ENCODE measurements at places on chromosomes 5 and 9. TPM values are rescaled to one million over a fixed set of nuclear protein-coding genes. Genes with fewer than 3 reads are reported as not detected.

The FGF1 gene
- total RNA-seq, result 0.99 TPM

The EDIL3 gene
- 0.52 TPM for total RNA-seq

The NR4A3 gene
- 2.4 TPM for total RNA-seq

The TMC1 gene
- total RNA-seq, result 0.28 TPM

The CRB2 gene
- total RNA-seq, result 0.61 TPM

The PCDHGA5 gene
- 0.19 TPM for total RNA-seq

GRCh38 chr5:170536525-170536924, 32.7 kb downstream of the KCNIP1 start:
- no peak for DNase-seq

DNA sequence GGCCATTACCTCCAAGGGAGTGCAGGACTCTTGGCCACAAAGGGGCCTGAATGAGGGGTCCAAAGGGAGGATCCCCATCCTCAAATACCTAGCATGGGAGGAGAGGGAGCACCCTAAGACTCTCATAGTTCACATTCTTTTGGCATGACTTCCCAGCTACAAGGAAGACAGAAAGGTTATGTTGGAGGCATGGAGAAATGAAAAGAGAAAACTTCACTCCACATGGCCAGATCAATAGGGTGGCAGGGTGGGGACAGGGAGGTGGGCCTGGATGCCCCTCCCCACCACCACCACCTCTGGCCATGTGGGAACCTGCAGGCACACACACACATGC, 97.6 kb downstream of the PAX5 start:
- no peak for DNase-seq

- DNase-seq, result no peak
Observed at GRCh38 chr5:100623719-100624118, 88.5 kb downstream of the FAM174A start.

DNA sequence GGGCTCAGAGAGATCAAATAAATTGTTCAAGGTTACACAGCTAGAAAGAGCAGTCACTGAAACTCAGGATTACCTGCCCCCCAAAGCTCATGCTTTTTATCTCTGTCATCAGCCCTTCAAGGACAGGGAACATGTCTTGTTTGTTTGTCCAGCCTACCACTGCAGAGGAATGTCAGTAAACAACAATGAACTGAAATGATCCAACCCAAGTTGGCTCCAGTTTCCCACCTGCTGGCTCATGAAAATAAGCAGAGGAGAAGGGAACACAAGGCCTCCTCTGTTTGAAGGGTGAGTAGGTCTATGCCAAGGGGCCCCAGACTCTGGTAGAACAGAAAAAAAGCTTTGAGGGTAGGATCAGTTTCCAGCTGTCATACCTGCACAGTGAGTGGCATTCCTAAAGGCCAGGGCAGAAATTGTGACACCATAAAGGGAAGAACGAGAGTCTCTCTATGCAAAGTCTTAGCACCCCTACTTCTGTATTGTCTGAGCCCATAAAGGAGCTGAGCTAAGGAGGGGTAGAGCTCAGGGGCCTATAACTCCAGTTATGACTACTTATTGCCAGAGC, 115.2 kb downstream of the TRIM36 start:
- no peak for DNase-seq

DNA sequence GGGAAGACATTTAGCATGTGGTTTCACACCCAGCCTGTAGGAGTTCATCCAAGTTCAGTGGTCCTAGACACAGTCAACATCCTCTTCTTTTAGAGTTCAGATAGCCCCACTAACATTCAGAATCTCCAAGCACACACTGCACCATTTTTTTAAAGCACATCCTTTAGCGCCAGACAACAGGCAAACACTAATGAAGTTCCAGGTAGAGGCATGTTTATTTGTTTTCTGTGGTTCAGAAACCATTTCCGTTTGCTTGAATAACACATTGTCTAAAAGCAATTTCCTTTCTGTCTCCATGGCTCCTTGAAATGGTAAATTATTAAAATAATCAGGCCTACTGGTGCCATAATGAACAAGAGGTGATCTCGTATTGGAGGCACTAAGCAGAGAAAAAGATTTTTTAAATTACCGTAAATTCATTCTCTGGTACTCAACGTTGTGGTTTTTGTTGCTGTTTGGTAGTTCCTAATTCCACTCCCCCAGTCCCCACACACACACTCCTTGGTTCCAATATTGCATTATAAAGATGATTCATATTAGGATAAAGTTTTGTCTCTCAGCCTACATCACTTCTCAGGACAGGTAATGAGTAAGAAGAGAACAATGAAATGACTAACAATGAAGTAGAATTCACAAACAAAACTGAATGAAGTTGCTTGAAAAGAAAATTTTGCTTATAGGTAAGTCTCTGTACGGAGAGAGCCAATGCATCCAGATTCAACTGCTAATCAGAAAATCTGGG, 153.1 kb downstream of the PCSK1 start:
- DNase-seq, result no peak

GRCh38 chr9:123816817-123817472, 113.0 kb downstream of the DENND1A start:
- DNase-seq, result no peak

GRCh38 chr9:105539452-105539851, 18.5 kb upstream of the FKTN start:
- no peak for DNase-seq

DNA sequence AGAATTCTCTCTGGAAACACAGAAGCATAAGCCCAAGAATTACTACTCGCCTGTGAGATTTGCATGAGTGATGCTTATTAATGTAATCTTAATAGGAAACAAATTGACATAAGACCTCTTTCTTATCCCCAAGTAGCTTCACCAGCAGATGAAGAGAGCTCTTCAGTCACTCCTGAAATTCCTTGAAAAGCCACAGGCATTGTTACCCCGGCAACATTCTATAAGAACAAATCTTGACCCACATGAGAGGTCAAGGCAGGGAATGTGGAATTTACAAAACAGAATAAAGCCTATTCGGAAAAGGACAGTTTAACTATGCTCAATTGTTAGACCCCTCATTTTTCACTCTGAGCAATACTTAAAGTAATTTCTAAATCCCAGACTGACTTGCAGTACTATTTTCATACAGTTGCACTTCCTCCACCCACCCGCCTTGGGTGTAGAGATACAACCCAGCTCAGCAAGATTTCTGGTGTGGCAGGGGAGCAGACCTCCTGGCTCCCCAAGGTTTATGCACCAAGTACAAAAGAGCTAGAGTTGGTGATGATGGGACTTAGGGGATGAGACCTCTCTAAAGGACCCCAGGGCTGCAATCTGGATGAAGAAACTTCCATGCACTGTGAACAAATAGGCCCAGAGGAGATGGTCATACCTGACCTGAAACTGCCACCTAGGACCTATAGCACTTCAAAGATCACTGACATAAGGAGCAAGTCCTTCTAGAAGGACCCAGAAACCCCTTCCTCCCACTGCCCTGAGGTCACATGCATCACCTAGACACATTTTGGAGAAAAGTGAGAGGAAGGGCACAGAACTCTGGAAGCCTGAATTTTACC, 242.1 kb downstream of the ZNF608 start:
- no peak for DNase-seq

- DNase-seq, result no peak
Observed at GRCh38 chr9:134782921-134783698, 97.5 kb upstream of the FCN2 start.

DNA sequence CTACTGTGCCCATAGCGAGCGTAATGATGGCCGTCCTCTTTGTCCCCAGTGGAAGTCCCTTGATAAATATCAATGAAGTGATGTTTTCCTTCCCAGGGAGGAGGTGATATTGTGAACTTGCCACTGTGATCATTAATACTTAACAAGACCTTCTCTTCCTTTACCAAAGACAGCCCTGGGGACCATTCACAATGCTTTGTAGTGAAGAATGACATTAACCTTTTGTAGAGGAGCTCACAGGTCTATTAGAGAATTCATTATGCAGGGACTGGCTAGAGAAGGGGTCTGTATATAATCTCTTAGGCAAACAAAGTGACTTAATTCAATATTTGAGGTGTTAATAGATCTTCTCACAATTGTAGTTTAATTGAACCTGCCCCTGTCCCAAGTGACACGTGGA, 452.9 kb upstream of the DMAC1 start:
- DNase-seq, result no peak

DNA sequence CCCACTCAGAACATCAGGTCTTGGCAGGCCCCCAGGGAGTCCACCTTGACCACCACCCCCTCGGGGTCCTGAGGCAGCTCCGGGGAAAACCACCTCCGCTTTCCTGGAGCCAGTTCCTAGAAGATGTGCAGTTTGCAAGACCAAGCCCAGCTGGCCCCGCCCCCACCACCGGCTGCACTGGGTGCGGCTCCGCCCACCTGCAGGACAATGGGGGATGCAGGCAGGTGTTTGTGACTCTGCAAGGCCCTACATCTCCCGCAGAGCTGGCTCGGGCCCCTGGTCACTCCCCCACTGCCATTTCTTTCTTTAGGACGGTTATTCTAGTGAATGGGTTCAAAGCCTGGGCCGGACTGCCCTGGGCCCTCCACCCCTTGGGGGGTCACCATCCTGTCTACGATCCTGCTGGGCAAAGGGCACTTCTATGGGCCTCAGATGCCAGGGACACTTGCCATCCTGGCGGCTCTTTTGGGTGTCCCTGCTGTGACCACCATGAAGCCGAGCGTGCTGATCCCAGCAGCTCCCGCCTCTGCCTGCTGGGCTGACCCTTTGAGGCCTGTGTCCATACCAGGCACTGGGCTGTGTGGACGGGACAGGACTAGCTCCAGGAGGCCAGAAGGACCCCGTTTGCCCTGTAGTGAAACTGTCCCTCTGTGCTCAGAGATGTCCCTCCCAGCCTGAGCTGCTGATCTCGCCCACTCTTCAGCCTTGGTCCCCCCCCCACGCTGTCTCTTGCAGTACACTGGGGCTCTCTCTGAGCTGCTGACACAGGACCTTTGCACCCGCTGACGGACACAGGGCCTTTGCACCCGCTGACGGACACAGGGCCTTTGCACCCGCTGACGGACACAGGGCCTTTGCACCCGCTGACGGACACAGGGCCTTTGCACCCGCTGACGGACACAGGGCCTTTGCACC, 5.9 kb upstream of the NACC2 start:
- no peak for DNase-seq

GRCh38 chr5:14415024-14415697, 166.4 kb upstream of the OTULINL start:
- no peak for DNase-seq

DNA sequence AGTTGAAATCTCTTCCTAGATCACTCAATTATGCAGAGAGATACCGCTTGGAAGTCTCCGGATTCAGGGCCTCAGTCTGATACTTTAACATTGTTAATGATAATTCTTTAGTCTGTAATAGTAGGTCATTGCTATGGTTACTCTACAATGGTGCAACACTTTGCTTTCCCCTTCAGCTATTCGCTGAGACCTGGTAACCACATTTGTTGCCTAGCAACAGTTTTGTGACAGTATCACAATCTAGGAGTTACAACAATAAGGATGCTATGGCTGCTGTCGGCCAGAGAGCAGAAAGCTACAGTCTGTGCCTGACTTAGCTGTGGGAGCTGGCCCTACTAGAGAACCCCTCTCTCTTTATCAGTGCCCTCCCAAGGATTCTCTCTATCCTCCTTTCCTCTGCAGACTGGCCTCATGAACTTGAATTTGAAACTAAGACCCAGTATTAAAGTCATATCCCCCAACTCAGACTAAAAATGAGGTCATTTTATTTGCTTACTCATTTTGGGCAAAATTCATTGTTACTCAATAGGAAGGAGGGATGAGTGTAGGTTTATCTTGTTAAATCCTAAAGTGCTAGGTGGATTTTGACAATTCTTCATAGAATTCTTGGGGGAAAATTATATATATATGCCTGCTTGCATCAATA, 39.3 kb downstream of the NR2F1 start:
- no peak for DNase-seq

DNA sequence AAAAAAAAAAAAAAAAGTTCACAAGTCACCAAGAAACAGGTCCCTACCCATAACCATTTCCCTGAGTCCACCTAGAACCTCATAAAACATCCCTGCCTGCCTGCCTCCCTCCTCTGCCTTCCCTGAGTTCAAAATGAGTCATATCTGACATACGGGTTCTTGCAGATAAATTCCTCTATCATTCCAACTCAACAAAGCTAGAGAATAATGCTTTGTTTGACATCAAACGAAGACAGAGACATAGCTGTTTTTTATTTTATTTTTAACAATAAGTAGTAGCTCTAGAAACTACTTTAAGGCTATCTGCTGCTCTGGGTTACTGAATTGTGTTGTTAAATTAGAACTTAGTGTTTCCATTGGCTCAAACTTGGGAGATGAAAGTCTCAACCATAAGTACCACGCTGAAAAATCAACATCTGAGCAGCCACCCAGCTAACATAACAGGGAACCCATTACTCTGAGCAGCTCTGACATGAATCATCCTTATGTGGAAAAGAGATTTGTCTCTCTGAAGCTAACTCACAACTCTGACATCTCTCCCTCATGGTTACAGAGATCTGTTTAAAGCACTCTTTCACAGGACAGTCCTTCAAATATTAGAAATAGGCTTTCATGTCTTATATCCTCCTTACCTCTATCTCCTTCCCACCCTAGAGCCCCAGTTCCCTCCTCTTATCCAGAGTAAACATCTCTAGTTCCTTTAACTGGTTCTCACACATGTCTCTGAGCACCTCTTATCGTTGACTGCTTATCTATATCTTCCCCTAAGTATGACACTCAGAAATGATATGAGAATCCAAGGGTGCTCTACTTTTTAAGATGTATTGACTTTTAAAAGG, 12.1 kb downstream of the TMEM245 start:
- DNase-seq, result no peak

DNA sequence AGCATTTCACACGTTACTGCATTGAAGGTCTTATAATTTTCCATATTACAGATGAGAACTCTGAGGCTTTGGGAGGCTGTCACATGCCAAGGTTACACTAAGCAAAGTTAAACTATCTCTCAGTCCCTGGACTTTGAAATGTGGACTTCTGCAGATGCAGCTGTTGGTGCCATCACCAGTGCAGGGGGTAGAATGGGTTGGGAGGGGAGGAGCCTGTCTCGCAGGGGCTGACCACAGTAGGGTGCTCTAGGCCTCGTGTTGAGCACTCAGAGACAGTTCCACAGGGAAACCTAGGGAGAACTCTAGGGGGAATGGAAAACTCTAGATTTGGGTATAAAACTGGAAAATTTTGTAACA, 220.9 kb downstream of the MAPKAP1 start:
- no peak for DNase-seq

DNA sequence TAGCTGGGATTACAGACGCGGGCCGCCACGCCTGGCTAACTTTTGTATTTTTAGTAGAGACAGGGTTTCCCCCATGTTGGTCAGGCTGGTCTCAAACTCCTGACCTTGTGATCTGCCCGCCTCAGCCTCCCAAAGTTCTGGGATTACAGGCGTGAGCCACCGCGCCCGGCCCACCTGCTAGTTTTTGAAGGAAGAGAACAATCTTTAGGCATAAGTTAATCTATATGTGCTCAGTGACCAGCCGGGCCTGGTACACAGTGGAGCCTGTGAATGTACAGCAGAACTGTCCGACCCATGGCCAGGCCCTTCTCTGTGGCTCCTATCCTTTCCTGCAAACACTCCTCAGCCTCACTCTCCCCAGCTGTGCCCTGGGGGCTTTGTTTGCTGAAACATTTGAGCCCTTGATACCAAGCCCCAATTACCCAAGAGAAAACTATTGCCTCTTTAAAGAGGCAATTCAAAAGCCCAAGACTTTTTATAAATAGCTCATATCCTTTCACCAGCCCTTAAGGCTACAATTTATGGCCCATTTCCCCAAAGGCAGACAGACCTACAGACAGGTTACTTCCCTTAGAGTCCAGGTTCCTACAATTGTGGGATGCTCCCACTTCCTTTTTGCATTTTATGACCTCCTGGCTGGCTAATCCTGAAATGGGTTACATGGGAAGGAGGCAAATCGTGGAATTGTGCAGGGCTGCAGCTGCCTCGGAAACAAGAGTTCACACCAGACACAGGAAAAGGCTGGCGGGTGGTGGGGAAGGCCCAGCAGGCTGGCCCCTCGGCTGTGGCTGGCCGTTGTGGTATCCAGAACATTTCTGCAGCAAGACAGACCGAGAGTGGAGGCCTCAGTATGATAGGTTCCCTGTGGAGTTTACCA, 37.5 kb downstream of the SPRY4 start:
- no peak for DNase-seq

All from thymus (tissue), 14 donors.